ENCODE measurements at places on chromosomes 6 and 20.

DNA sequence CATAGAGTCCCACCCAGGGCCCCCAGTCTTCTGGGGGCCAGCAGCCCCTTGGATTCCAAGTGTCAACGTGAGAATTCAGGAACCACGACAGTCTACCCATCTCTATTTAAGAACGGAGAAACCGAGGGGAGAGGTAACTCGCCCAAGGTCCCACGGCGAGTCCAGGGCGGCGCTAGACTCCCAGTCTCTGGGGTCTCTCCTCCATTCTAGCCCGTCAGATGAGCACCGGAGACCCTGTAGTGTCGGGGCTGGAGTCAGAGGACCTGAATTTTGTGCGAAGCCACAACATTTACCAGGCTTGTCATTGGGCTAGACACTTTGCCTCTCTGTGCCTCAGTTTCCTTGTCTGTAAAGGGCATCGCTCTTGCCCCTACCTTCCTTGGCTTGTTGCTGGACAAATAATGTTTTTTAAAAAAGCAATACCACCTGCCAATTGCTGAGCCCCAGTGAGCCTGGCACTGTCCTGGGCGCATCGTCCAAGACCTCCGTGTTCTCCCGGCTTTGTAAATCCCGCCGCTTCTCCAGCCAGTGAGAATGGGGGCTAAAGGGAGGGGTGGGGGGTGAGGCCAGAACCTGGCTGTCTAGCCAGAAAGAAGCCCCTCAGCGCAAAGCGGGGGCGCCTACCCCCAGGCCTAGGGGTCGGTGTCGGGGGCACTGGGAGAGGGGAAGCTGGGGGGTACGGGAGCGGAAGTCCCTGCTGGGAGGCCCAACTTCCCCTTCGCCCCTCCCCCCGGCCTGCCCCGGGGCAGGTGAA is 91.7 kb downstream of the NCR2 start:
- no peak for DNase-seq

DNA sequence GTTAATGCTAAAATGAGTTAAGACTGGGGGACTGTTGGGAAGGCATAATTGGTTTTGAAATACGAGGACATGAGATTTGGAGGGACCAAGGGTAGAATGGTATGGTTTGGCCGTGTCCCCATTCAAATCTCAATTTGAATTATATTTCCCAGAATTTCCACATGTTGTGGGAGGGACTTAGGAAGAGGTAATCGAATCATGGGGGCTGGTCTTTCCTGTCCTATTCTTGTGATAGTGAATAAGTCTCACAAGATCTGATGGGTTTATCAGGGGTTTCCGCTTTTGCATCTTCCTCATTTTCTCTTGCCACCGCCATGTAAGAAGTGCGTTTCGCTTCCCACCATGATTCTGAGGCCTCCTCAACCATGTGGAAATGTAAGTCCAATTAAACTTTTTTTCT is 12.7 kb downstream of the ZBTB9 start:
- DNase-seq = no peak

DNA sequence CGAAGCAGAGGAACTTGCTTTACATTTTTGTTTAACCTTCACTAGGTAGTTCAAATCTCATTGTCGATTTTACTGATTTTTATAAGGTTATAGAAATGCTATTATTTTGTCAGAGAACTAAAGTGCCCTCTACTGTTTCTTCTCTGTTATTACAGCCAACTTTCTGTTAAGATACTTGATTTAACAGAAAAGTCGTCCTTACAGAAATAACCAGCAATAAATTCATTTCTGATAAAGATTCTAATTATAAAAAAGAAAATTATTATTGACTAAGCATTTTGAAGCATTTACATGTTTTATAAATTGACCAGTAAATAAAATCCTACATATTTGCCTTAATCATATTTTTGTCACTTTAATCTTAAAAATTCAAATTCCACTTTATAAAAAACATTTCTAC is 60.8 kb downstream of the OGFRL1 start:
- no peak for DNase-seq

DNA sequence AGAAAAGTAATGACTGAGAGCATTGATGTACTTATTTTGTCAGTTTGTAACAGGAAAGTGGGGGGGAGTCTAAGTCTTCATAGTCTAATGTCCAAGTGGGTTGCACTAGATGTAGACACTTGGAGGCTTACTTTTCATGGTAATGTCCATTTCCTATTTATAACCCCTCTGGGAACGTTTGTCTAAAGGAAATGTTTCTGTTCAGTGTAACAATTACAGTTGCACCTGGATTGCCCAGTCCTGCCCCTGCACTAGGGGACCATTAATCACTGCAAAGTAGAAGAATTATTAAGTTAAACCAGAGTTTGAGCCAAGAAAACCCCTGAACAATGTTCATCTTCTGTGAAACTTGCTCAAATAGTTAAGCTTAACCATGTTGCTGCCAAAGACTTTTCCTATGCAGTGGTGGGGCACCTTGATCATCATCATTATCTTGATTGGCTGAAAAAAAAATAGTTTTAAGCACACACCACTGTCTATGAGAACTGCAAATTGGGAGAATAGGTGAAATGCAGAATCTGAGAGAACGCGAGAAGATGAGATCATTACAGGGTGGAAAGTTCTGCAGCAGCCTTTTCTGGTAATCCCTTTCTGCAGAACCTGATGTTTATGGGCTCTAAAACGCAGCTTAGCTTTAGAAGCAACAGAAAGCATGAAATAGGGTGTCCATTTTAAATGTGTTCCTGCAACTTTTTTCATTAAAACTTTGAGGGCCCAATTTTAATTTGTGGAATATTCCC is 106.0 kb downstream of the ZNF217 start:
- DNase-seq = no peak

GRCh38 chr20:5570452-5570851 is 179.7 kb upstream of the SHLD1 start:
- DNase-seq = no peak

DNA sequence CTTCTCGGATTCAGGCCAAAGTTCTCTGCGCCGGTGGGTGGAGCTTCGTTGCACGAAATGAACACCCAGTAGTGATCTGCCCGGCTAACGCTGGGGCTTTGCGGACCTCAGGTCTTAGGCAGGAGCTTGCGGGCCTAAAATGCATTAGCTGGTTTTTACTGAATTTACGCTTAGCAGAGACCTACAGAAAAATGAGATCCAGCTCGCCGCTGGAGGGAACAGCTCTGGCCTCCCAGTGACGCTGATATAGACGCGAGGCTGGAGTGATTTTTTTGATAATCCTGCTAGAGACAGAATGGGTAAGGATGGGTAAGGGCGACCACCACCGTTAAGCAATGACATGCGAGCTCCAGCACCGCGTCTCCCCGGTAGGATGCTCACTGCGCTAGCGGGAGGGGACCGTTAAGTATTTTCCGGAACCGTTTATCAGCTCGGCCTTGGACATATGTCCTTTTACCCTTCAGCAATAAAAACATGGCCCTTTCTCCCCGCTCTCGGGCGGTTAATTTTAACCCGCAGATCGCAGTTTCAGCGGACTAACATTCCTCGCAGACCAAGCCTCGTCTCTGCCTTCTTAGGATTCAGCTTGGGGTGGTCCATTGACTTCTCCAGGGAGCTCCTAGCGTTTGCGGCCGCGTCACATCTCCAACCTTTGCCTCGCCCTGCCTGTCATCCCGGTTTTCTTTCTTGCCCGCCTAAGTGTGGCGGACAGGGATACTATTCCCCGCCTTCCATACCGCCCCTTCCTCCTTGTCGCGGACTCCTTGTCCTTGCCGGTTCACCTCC is 109.3 kb downstream of the GPX5 start:
- DNase-seq = no peak

GRCh38 chr6:92541448-92542060 is 877.8 kb downstream of the EPHA7 start:
- no peak for DNase-seq

Measured in effector memory CD8-positive, alpha-beta T cell (primary cell).